ENCODE measurements at places on chromosomes 12 and 14. TPM values are rescaled to one million over a fixed set of nuclear protein-coding genes. Genes with fewer than 3 reads are reported as not detected.

DNA sequence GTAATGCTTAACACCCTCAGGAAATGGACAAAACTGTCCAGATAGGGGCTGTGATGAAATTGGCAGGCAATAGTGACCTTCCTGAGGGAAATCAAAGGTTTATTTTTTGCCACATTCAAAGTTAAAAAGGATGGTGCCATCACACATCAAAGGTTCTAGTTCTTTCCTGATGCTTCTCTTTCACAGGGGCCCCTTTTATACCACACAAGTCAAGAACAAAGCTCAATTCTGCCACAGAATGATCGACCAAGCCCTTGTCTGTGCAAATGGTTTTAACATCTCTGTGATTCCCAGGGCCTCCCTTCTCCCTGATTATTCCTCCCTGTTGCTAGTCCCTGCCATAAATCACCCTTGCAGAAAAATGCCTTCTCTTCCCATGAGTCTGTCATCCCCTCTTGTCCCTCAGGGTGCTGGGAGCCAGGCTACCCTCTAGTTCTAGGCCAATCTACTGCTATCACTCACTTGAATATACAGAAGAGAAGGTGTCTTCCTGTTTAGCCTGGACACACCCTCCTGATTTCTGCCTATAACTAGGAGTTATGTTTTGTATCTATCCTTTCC is 22.7 kb downstream of the SMCO2 start:
- no peak for DNase-seq

DNA sequence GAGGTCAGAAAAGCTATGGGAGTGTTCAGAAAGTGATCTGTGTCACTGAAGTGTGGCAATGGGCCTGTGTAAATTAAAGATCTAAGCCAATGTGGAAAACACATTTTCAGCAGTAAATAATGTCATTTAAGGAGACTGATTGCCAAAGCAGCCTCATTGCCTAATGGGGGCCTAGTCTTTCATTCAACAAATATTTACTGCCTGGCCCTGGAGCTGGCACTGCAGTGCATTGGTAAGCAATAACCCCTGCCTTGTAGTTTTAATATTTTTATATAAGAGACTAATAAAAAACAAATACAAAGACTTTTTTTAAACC is 326.6 kb downstream of the BTG1 start:
- no peak for DNase-seq

GRCh38 chr14:101504096-101504948 is 57.0 kb upstream of the DIO3 start:
- no peak for DNase-seq

LRP6 gene
- total RNA-seq, result 22.8 TPM

DNA sequence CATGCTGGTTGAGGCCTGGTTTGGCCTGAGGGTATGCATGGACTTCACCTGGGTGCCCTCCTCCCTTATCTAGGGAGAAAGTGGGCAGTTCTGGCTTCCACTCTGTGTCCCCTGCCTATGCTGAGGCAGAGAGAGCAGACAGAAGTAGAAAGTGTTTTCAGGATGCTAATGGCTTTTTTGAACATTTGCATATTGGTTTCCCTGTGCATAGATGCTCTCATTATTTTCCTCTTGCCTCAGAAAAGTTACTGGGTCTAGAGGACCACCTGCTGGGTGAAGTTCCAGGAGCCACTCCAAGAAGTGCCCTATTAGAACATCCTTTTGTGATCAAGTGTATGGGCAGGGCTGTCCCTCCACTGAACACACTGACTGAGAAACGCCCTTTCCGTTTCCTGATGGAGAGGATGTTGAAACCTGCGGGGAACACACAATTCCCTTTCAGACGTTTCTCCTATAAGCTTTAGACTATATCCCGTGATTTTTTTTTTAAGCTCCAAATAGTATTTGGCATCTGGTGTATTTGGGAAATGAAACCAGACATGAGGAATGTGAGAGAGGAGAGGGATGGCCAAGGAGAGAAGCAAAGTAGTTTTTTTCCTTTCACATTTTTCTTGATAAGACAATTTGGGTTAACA is 66.6 kb downstream of the DAAM1 start:
- no peak for DNase-seq

PAPLN gene
- 2.5 TPM for total RNA-seq

DNA sequence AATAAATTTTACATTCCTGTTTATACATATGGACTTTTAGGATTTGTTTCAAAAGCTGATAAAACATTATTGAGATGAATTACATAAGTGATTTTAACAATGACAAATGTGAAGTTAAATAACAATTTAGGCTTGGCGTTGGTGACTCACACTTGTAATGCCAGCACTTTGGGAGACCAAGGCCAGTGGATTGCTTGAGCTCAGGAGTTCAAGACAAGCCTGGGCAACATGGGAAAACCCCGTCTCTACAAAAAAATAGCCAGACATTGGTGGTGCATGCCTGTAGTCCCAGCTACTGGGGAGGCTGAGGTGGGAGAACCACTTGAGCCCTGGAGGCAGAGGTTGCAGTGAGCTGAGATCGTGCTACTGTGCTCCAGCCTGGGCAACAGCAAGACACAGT is 7.4 kb downstream of the ACOT2 start:
- DNase-seq, result no peak

GRCh38 chr12:18148961-18149360 is 59.0 kb upstream of the RERGL start:
- DNase-seq, result no peak

- DNase-seq, result no peak
These were observed 147.4 kb upstream of the FOXN3 start for GRCh38 chr14:89564286-89564957.

- DNase-seq, result no peak
These were observed 8.9 kb downstream of the FAM186A start for GRCh38 chr12:50387487-50387886.

GRCh38 chr12:80937391-80938238 is at the start of gene LIN7A:
TSS of gene LIN7A (minus strand) at chr12:80937934. CDS start at chr12:80937722, 212 bp downstream.
- DNase-seq, result peak; percentile 77

PZP gene
- 1.3 TPM for total RNA-seq

DNA sequence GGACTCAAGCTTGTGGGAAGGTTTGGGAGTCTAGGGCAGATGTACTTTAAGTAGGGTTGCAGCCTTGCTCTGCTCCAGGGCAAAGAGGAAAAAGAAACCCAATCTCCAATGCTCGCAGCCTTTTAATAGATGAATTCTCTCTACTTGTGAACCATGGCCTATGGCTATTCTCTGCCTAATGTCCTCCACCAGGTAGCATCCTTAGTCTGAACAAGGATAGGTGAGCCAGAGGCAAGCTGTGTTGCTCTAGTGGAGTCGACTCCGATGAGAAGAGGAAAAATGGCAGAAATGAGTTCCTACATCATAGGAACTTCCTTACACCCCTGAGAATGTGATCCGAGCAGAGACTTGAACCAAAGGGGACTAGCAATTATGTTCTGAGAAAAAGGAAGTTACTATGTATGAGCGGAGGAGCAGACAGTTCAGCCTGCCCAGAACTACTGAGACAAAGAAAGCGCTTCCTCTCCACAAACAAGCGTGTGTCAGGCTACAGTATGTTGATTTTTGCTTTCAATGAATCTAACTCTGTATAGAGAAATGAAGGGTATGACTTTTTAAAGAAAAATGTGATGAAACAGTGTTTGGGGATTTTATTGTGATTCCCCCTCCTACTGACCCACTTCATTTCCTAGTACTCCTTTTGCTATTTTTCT is 153.6 kb upstream of the ARID2 start:
- DNase-seq, result no peak

DNA sequence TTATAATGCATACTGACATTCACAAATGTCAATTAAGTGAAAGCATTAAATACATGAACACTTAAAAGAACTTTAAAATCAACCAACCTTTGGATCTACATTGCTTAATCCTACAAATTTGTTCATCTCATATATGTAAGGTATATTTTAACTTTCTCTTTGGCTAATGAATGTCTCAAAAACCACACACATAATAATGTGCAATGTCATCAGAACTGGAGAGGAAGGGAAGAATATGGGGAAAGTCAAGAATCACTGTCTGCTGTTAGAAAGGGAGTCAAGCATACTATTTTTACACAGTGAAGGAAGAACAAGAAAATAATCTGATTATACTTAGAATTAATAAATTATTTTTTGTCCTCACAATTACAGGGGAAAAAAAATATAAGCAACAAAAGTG is 4.9 kb downstream of the GMFB start:
- no peak for DNase-seq

GRCh38 chr12:123571343-123571813 is 13.0 kb upstream of the TMED2 start:
- peak; percentile 65 for DNase-seq

CCDC77 gene
- 2.1 TPM for total RNA-seq

- DNase-seq, result no peak
These were observed 57.9 kb upstream of the STK38L start for GRCh38 chr12:27186022-27186839.

DNA sequence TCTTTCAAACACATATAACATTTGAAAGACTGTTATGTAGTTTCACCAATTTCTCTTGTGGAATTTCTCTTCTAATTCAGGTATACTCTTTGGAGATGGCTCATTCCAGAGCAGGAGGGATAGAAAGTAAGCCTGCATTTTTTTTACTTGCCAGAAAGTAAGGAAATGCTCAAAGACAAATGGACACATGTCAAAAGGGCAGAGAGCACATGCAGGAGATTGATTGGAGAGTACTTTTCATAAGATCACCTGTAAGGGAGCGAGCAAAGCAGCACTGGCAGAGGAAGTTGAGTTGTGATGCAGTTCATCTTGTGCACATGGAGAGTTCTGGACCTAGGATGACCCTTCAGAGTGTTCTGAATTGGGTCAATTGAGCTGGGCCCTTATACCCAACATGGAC is 51.4 kb upstream of the FBXO33 start:
- no peak for DNase-seq

DNA sequence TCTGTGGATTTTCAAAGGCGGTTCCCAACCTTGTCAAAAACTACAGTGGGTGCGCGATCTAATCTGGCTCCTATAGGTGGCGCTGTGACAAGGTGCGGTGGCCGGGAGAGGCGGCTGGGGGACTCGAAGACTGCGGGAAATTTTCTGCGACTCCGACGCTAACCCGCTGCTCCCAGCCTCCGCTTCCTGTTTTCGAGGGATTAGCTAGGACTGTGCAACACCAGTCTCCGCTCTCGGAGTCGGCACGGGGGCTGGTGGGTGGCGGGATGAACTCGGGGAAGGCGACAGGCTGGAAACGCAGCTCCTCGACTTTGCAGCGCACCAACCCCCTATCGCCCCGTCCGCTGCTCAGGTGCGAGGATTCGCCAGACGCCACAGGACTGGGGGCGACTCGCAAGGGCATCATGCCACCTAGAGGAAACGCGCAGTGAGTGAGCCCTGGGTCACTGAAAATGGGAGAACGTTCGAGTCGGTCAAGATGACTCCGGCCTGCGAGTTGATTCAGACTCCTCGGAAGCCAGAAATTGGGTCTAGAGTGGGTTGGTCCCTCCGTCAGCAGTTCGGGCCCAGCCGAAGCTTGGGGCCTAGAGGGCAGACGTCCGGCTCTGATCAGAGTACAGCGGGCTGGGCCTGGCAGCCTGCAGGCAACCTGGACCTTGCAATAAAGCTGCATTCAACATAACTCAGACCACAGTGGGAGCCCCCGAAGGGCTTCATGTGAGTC is 5.5 kb upstream of the PAX9 start:
- no peak for DNase-seq

CIROP gene
- not detected for total RNA-seq

DNA sequence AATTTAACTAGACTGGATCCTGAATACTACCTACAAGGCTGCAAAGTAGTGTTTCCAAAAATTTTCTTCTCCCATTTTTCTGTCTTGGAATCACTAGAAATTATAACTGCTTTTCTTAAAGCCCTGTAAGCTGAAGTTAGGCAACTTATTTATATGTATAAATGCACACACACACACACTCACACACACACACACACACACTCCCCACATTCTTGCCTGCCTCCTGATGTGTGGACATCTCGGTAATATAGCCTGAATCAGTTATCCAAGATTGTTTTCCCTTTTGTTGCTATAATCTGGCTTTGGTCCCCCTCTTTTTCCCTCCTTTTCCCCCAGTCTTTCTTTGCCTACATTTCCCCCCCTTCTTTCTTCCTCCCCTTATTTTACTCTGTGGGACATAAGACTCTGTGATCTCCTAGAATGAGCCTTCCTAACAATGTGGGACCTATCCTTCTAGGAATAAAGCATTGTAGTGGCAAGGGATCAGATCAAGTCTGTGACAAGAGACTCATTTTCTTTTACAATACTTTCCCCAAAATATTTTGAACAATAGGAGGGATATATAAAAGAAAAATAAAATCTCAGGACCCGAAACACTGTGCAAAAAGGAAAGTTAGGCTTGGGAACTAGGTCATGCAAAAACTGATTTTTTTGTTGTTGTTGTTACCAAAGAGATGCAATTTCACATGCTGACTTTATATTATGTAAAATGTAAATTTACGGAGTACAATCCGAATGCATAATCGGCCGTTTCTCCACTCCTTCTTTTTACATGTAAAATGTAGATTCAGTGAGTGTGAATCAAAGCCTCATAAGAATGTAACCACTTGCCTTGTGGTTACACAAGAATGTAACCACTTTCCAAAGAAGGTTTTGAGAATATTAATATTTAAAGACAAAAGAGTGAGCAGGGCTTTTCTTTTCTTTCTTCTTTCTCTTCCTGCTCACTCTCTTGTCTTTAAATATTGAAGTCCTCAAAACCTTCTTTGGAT is 26.3 kb upstream of the CD69 start:
- DNase-seq, result no peak

- DNase-seq, result no peak
These were observed 37.8 kb downstream of the EIF2S3B start for GRCh38 chr12:10543499-10543898.

DNA sequence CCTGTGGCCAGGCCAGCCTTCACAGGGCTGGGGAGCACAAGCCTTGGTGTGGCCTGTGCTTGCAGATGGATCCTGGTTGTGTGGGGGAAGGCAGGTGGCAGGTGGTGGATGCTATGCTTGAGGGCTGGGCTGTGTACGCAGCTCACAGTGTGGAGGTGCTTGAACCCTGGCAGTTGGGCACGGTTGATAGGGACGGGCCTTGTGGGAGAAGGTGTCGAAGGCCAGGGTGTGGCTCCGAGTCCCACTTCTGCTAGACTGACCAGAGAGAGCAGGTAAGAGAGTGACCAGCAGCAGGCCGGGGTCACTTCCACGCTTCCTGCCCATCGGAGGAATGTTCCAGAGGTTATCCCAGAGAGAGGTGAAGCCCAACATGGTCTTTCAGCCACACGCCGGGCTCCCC is 85.5 kb downstream of the CACNA1C start:
- no peak for DNase-seq

DDX11 gene
- 3.6 TPM for total RNA-seq

- DNase-seq, result no peak
These were observed 5.5 kb downstream of the LUM start for GRCh38 chr12:91105807-91106206.

FAM186B gene
- total RNA-seq, result 0.46 TPM

DNA sequence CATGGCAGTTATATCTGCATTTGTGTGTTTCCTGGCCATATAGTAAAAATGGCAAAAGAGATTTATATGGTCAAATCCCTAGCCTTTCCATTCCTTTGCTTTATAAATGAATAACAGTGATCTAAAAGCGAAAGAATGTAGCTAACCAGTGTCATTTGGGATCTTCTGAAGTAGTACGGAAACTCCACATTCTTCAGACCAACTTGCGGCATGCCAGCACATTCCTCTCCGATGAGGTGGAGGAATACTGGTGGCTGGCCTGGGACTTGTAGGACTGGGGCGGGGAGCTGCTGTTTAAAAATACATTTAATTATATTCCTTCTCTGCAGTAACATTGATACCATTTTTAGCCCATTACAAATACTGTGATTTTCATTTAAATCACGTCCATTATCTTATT is 85.3 kb downstream of the SAMD4A start:
- peak; percentile 87 for DNase-seq

- DNase-seq, result no peak
These were observed 21.4 kb downstream of the FAIM2 start for GRCh38 chr12:49882248-49882850.

Measured in Right ventricle myocardium superior (tissue), 1 donor.